ENCODE measurements at places on chromosomes 7 and 10. TPM values are rescaled to one million over a fixed set of nuclear protein-coding genes. Genes with fewer than 3 reads are reported as not detected.

DNA sequence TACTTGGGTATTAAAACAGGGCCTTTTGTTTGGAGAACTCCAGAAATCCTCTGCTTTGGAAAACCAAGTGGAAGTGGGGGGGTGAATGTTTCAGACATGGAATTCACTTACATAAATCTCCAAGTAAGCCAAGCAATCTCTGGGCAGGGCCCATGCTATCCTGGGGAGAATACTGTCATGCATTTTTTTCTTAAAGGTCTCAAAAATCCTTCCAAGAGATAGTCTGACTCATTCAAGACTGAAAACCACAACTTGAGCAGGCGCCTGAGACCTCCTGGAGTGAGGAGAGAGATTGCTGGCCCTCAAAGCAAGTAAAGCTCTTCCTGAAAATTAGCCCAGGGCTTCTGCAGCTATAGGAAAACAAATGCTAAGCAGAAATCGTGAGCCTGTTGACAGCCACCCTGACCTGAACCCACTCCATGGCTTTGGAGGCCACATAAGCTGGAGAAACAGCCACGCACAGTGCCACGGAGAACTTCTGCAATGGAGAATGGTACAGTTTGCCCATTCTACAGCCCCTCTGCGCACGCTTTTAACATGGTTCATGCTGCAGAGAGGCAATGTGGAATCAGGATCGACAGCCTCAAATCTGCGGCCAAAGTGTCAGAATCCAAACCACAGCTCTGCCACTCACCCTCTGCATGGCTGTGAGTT is 203.1 kb upstream of the AUTS2 start:
- no peak for DNase-seq

- no peak for DNase-seq
Measured at GRCh38 chr10:118520116-118520742, 75.2 kb downstream of the PRLHR start.

GRCh38 chr7:40311307-40311706 is 176.5 kb downstream of the SUGCT start:
- DNase-seq: no peak

- no peak for DNase-seq
Measured at GRCh38 chr7:154987571-154987970, 15.4 kb downstream of the PAXIP1 start.

DNA sequence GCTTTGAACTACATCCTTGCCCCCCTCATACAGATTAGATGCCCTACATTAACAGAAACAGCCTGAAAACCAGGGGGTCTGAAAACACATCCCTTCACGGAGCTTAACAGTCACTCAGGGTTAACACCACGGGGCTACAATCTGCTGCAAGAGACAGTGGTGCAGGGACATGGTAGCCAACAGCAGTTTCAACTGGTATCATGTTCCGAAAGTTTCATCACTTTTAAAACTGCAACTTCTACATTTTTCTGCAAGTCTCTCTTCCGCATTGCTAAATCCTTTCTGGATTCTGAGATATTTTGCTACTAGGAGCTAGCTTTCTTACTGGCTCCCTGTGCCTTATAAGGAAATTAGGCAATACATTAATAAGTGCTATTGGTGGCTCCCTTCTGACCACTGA is 92.6 kb downstream of the JAZF1 start:
- no peak for DNase-seq

The CREB5 gene
- total RNA-seq: 4.7 TPM

The TUBAL3 gene
- total RNA-seq: not detected
